NCI-H1930 (cell line): ENCODE measurements at places on chromosomes 16 and 17.

DNA sequence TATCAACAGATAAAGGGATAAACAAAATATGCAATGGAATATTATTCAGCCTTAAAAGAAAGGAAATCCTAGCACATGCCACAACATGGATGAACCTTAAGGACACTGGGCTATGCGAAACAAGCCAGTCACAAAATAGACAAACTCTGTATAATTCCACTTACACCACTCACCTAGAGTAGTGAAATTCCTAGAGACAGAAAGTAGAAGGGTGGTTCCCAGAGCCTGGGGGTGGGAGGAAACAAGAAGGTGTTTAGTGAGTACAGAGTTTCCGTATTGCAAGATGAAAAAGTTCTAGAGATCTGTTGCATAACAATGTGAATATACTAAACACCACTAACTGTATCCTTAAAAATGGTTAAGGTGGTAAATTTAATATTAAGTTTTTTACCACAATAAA lies 10.0 kb downstream of the SPOP start:
- no peak for DNase-seq

DNA sequence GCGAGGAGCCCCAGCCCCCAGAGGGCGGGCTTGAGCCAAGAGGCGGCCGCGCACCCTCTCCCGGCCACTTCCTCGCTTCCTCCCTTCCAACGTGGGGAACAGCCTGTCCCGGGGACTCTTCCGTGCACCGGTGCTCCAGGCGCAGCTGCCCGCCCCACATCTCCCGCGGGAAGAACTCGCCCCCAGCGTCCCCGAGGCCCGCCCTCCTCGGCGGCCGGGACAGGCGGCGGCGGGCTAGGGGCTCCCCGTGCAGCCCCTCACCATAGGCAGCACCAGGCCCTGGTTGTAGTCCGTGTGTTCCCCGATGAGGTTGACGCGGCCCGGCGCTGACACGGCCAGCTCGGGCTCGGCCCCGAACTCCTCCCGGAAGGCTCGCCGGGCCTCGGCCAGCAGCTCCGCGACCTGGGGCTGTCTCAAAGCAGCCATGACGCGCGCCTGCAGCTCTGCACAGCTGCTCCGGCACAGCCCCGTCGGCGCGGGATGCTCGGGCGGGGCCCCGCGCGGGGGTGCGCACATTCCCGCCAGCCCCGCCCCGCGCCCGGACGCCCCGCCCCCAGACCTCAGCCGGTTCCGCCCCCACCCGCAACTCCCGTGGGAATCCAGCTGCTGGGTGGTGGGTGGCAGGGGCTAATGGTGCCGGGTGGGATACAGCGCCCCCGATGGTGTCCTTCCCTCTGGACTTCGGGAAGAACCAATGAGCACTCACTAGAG lies at the start of gene GALK1:
TSS of gene GALK1 (minus strand) at position 482 of the 711 bp plus-strand sequence. CDS start at position 426, 56 bp downstream.
- DNase-seq, result peak; percentile 37

GRCh38 chr17:48391444-48391843 lies 38.6 kb downstream of the SKAP1 start:
- no peak for DNase-seq

- DNase-seq, result no peak
These were observed 17.1 kb downstream of the FOXK2 start for GRCh38 chr17:82536512-82537201.

DNA sequence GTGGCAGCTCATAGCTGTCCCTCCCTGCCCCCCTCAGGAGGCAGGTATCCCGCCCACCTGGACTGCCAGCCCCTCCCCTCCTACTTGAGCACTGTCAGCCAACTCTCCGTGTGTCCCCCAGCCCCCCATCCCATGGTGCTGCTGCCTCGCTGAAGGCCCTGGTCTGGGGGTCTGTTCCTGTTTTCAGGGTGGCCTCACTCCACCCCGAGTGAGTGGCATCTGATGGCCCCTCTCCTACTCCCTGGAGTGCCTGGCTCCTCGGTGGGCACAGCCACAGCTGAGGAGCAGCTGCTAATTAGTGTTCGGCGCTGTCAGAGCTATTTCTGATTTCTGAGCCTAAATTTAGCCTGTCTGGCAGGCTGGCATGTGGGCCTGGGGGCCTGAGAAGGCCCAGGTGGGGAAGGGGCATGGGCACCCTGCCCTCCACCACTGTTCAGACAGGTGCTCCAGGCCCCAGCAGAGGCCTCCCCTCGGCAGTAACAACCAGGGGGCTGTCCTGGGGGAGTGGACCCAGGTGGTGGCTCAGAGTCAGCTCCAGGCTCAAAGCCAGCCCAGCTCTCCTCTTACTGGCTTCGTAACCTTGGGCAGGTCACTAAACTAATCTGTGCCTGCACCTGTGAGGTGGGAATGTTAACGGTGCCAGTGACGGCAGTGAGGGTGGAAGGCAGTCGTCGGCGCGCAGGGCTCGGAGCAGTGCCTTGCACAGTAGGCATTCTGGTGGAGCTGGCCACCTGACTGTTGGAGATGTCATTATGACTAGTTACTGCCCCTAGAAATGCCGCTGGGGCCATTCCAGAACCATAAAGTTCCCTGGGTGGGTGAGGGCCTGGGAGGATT lies 6.5 kb downstream of the FMNL1 start:
- DNase-seq, result no peak

GRCh38 chr17:34771891-34772290 lies 189.4 kb downstream of the CCT6B start:
- no peak for DNase-seq

DNA sequence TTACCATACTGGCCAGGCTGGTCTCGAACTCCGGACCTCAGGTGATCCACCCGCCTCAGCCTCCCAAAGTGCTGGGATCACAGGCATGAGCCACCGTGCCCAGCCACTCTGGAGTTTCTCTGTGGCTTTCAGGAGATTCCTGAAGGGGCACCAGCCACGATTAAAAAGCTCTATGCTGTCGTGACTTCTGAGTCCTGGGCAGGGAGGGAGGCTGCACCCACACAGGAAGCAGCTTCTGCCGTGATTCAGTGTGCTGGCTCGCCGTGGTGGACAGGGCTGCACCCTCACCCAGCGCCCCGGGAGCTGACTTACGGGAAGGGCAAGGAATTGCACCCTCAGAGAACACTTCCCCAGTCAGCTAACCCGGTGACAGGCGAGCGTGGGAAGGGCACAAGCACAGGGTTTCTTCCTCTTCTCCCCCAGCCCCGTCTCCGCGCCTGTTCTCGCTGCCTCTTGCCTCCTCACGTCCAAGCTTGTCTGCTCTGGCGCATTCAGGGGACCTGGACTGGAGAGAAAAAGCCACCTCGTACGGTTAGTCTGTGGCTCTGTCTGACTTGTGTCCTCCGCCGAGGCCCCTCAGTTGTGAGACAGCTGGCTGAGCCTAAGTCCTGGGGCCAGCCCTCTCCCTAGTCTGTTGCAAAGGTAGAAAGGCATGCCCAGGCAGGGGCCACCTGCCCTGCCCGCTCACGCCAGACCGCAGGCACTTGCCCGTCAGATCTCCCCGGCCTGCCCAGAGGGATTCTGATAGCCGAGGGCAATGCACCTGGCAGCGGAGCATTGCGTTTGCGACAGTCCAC lies 145.0 kb downstream of the SEC14L1 start:
- DNase-seq, result no peak

DNA sequence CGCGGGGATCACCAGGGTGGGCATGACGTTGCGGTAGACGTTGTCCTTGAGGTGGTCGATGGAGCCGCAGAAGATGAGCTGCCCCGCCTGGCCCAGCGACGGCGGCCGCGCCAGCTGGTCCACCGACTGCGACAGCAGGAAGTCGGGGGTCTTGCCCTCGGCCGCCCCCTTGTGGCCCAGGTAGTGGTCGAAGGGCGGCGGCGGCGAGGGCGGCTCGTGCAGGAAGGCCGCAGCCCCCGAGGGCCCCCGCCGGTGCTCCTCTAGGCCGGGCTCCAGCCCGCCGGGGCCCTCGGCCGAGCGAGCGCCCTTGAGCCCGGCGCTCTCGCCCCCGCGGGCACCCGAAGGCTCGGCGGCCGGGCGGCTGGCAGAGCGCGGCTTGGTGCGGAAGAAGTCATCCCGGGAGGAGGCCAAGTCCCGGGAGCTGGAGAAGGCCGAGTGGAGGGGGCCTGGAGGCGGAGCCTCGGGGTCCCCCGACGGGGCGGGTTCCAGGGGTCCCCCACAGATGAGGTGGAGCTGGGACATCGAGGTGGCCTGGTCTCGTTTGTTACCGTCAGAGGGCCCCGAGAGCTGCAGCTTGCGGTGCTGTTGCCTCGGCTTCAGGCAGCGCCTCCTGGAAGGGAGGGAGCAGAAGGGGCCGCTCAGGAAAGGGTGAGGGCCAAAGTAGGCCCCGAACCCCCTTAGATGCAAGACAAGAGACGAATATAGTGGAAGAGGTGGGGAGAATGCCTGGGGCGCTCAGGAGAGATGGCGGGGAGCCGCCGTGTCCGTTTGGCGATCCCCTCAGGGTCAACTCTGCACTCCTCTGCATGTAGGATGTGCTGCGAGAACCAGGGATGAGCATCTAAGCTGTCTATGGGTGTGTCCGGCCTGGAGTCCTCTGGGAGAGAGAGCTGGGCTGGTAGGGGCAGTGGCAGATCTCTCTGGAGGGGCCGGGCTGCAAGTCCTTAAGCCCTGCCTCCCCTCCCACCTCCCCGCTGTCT lies 8.8 kb downstream of the FAM171A2 start:
- DNase-seq, result no peak

DNA sequence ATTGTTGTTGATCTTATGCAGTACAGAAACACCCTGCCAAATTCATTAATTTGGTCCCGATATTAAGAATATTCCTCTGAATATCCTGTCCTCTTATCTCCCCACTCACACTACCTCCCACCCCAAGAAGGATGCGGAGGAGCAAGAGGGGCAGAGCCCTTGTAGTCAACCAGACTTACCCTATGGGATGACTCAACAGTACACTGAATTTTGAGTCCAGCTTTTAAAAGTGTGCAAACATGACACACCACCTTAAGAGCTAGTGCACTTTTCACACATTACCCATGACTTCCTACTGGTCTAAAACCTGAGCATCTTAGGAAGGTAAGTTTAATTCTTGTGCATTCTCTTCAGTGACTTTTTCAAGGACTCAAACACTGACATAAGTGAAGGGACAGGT lies 9.5 kb downstream of the USP22 start:
- DNase-seq, result no peak

DNA sequence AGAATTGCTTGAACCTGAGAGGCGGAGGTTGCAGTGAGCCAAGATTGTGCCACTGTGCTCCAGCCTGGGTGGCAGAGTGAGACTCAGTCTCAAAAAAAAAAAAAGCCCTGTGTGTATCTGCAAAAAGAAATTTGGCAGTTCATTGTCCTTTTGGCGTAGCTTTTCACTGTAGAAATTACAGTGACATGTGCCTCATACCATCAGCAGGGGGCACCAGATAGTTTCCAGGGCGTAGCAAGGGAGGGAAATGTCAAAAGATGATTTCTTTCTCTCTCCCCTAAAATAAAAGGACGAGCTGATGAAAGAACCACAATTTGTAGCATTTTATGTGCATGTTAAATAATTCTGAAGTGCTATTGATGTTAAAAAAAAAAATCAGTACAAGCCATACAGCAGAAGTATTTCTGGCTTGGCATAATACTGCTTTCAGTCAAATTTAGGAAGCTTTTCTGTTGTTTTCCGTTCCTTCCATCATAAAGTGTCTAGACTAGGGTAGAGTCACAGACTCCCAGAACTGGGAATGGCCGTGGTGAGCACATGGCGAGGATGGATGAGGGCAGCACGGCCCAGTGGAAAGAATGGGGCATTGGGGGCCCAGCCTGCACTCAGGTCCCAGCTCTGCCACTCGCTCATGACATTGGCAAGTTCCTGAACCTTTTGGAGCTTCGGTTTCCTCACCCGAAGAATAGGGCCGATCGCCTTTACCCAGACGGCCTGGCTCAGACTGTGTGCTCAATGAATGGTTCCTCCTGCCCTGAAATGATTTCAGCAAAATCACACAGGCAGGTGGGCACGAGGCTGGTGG lies 59.8 kb upstream of the RPH3AL start:
- DNase-seq, result peak; percentile 36

DNA sequence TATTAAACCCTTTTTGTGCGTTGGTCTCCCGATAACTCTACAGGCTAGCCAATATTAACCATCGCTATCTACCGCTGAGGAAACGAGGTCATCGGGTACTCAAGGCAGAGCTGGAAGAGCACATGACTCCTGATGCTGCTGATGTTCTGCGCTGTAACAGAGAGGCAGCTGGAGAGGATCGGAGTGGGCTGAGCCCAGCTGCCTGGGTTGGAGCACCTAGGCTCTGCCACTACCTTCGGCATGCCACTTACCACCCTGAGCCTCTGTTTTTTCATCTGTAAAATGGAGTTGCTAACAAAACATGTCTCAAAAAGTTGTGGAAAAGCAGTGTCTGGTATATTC lies 432 bp upstream of the SLC46A1 start:
- DNase-seq, result no peak

DNA sequence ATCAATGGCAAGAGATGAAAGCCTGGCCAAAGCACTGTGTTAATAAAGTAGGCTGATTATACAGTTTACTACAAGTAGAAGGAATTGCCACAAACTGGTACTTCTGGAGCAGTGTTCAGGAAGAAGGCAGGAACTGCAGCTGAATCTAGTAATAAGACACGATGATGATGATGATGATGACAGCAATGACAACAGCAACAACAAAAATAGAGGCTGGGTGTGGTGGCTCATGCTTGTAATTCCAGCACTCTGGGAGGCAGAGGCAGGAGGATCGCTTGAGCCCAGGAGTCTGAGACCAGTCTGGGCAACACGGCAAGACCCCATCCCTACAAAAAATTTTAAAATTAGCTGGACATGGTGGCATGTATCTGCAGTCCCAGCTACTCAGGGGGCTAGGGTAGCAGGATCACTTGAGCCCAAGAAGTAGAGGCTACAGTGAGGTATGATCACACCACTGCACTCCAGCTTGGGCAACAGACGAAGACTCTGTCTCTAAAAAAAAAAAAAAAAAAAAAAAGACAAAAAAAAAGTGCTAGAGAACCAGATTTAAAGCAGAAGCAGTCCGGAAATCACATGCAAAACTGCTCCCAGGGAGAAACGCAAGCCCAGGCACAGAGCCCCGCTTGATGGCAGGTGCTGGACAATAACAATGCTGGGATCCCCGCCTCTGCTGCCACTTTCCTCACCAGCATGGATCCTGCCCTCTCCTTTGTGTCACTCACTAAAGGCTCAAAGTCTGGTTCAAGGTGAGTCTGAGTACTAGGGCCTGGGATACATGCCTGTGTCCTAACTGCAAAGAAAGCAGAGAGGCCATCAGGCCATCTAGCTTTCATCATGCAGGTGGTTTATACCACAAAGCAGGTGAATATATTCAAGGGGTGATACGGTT lies 44.8 kb downstream of the CPPED1 start:
- no peak for DNase-seq

- no peak for DNase-seq
These were observed 8.7 kb downstream of the CD300LB start for GRCh38 chr17:74522381-74523105.

DNA sequence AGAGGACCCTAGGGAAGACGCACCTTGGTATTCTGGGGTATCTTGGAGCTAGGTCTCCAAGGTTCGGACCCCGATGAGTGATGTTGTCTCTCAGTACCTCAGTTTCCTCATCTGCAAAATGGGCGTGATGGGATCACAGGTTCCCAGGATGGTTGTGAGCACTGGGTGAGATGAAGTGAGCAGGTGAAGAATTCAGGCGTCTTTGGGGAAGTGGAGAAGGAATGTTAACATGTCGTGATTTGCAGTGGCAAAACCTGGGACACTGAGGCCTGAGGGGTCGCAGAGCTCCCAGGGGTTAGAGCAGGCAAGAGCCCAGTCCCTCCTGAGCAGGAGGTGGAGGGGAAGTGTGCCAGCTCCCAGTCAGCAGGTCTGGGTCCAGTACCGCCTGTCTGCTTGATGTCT lies 215.1 kb upstream of the GSE1 start:
- no peak for DNase-seq

- DNase-seq, result no peak
These were observed 90.9 kb upstream of the BCAR1 start for GRCh38 chr16:75342308-75342811.

- no peak for DNase-seq
These were observed 3.5 kb upstream of the ABR start for GRCh38 chr17:1183171-1183873.

GRCh38 chr17:83005639-83006038 lies 73.8 kb upstream of the METRNL start:
- no peak for DNase-seq
